ENCODE measurements at places on chromosomes 1 and 21.

GRCh38 chr1:86888327-86888726 is 25.6 kb downstream of the SELENOF start:
- DNase-seq: no peak

DNA sequence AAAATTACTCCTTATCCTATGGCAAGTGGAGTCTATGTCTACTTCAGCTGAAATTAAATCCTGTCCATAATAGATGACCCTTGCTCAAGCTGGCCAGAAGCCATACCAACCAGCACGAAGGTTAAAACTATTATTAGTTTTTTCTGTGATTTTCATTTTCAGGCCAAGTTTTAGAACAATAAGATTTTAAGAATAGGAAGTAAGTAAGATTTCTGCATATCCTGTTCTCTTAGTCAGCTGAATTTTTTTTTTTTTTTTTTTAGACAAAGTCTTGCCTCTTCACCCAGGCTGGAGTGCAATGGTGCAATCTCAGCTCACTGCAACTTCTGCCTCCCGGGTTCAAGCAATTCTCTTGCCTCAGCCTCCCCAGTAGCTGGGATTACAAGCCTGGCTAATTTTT is 6.1 kb upstream of the RBP7 start:
- DNase-seq: no peak

GRCh38 chr1:68800182-68800581 is 303.3 kb upstream of the DEPDC1 start:
- no peak for DNase-seq

- no peak for DNase-seq
Measured at GRCh38 chr1:246680696-246681130, 43.5 kb upstream of the SCCPDH start.

GRCh38 chr21:19266636-19267035 is 863.1 kb upstream of the TMPRSS15 start:
- no peak for DNase-seq

DNA sequence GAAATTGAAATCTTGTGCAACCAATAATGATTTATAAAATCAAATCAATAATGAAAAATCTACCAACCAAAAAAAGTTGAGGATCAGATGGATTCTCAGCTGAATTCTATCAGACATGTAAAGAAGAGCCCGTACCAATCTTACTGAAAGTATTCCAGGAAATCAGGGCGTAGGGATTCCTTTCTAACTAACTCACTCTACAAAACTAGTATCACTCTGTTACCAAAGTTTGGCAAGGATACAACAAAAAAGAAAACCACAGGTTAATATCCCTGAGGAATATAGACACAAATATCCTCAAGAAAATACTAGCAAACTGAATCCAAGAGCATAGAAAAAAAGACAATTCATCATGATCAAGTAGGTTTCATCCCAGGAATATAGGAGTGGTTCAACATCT is 52.8 kb upstream of the ADGRL4 start:
- DNase-seq: no peak

DNA sequence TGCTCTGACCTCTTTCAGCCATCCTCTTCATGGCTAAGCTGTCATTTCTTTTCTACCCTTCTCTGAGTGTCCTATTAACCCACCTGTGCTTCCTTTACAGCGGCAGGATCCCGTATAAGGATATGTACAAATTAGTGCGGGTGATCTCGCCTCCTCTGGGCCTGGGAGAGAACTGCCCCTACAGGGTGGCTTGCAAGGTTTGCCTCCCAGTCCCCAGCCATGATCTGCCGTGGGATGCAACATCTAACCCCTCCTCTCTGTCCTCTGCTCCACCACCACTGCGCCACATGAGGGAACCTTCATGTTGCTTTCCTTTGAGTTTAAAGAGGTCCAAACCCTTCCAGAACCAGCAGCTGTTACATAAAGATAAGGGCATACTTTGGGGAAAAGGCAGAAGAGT is 282.2 kb downstream of the ZNF648 start:
- no peak for DNase-seq

DNA sequence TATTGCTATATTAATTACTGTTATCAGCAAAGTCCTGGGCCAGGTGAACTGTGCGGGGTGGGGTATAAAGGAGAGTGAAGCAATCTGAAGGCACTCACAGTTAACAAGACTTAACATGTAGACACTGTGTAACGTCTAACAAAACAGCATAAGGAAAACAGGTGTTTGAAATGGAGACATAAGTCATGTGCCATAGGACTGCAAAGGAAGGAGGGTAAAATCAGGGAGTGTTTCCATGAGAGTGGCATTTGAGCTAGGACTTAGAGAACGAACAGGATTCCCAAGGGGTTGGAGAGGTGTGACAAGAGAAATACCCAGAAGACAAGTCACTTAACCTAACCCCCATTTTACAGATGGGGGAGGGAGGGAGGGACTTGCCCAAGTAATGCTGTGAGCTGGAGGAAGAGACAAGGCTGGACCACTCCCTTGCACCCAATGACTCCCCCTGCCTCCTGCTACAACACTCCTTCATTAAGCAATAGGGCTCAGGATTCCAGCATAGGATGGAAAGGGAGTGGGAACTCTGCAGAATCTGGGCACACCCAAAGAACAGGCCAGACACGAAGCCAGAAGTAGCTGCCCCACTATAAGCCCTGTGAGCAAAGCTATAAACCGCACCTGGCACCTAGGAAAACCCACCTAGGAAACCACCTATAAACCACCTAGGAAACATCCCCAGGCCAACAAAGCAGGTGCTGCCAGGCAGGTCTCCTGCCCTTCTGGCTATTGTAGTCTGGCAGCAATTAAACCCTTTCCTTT is 6.6 kb downstream of the PEF1 start:
- no peak for DNase-seq

GRCh38 chr1:168235548-168235885 is 9.7 kb downstream of the SFT2D2 start:
- no peak for DNase-seq
